ENCODE measurements at places on chromosomes 3 and 15.

GRCh38 chr3:194476784-194477183 lies 10.0 kb downstream of the ATP13A3 start:
- DNase-seq: no peak

DNA sequence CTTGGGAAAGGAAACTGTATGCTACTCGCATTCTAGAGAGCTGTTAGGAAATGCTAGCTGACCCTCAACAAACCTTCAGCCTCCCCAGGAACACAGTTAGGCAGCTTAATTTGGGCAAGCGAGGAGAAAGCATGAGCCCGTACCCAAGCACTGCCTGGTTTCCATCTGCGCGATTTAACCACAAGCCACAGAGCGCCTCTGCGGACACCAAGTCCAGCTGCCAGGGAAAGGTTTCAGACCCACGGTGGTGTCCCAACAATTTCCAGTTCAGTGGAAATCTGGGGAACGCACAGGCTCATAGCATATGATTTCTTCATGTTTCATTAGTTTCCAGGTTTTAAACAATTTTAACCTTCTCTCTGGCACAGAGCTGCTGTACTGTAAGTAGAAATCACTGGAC lies 617.6 kb downstream of the FHIT start:
- no peak for DNase-seq

GRCh38 chr15:101013769-101014675 lies 94.9 kb downstream of the LRRK1 start:
- no peak for DNase-seq

DNA sequence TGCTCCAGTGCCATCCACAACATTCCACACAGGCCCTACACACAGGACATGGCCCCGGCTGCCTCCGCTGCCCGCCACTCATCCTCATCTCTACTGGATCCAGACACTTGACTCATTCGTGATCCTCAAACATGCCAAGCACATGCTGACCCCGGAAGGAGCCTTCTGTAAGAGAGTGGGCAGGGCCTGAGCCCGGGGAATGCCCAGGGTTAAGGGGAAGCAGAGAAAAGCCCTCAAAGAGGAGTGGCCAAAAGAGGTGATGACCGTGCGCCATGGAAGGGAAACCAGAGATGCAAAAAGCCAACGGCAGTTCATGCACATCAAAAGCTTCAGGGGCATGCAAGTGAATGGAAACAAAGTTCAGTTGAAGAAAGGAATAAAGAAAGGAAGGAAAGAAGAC lies 46.1 kb downstream of the RFTN1 start:
- peak; percentile 58 for DNase-seq

DNA sequence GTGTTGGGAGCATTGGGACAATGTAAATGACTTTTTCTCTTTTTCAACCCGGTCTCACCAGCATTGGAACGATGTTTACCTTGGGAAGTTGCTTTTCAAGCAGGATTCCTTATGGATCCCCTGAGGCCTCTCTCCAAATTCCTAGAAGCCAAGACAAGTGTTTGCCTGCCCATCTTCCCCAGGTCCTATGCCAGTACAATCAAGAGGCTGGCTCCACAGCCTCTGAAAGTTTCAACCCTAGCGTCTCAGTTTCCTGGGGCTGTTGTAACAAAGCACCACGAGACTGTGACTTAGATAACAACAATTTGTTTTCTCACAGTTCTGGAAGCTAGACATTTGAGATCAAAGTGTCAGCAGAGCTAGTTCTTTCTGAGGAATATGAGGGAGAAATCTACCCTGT lies 347.2 kb upstream of the UMPS start:
- DNase-seq: no peak

DNA sequence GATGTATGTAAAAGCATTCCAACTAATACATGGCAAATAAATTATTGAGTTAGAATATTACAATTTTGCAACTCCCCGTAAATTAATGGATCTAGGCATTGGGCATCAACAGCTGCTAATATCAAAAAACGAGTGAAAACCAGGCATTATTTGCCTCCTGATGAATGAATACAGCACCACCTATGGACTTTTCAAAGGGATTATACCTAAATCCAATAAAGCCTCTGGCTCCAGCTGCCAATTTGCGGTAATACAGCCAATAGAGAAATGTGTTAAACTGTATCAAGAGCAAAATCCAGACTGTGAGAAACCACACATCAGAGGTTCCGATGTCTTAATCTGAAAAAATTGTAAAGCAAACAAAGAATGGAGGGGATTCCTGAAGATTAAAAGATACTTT lies 16.3 kb upstream of the A4GNT start:
- no peak for DNase-seq

DNA sequence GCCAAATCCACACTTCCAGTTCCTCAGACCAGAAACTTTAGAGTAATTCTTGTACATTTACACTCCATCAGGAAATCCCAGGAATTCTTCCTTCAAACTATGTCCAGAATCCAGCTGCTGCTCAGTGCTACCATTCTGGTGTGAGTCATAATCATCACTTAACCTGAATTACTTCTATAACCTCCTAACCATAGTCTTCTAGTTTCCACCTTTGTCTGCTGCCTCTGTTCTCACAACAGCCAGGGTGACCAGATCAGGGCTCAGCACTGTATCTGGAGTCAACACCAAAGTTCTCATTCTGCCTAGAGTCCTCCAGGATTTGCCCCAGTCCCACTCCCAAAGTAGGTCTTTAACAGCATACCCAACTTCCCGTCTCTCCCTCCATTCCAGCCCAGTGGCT lies 3.4 kb downstream of the CLDND1 start:
- no peak for DNase-seq

- DNase-seq: no peak
Observed at GRCh38 chr3:123084192-123084591, 17.4 kb downstream of the PDIA5 start.

- DNase-seq: no peak
Observed at GRCh38 chr3:59386165-59386564, 336.3 kb upstream of the CFAP20DC start.

DNA sequence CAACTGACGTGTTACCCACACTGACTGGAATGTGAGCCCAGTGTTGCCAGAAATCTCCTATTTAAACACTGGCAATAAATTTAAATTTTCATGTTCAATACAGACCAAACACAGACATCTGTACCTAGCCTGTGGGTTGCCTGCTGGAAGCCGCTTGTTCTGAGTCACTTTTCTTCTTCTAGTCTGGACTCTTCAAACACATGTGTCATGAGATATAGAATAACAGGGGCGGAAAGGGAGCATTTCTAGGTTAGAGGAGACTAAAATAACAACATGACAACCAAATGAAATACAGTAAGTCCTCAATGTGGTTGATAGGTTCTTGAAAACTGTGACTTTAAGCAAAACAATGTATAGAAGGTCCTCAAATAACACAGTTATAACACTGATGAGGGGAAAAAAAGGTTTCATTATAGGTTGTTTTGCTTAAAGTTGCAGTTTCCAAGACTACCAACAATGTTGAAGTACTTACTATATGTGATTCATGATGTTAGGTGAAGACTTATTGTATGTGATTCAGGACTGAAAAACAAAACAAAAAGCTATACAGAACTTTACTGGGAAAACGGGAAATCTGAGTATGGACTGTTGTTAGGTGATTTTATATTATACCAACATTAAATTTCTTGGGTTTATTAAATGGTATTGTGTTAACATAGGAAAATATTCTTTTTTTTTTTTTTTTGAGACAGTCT lies 63.1 kb downstream of the PRKAR2A start:
- no peak for DNase-seq
